Left kidney (tissue), 8 donors: ENCODE measurements at places on chromosomes 5 and 9. TPM values are rescaled to one million over a fixed set of nuclear protein-coding genes. Genes with fewer than 3 reads are reported as not detected.
A peak's percentile ranks its signal among the peaks of the same experiment; 100 is the strongest.

GRCh38 chr9:93635186-93636107, 59.1 kb downstream of the PHF2 start:
- DNase-seq = no peak

C1QTNF2 gene
- 0.73 TPM for polyA plus RNA-seq

DNA sequence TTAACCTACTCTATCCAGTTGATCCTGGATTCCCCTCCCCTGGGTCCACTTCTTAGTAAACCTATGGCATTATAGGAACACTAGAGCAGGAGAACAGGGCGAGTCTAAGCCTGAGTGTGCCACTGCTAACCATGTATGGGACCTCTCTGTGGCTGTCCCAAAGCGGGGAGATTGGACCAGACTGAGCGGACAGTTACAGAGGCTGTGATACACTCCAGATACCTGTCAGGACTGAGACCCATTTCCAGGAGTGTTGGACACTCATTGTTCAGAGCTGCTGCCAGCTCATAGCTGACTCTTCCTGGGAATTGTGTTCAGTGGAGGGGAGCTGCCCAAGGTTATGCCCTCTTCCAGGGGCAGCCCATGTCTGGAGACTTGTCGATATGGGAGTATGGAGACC, 11.9 kb upstream of the LTC4S start:
- DNase-seq = no peak

- DNase-seq = peak; percentile 45
Measured at GRCh38 chr5:76082772-76083554, at the start of gene SV2C. Gene SV2C (plus strand): TSS chr5:76083383. CDS start chr5:76131751, 48,368 bp downstream.

GNA14 gene
- 16.6 TPM for polyA plus RNA-seq

CAPSL gene
- 5.5 TPM for polyA plus RNA-seq

NSA2 gene
- polyA plus RNA-seq = 233 TPM

DNA sequence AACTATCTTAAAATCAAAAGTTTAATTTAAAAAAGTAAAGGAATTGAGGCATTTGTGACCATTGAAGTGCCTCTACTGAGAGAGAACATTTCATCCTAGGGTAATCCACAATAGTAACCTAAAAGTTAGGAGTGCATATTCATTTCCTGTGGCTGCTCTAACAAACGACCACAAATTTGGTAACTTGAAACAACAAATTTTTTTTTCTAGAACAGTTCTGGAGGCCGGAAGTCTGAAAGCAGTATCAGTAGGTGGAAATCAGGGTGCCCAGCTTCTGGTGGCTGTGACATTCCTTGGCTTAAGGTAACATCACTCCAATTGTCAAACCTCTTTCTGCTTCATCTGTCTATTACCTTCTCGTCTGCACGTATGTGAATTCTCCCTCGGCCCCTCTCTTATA, 67.1 kb upstream of the SSBP2 start:
- no peak for DNase-seq
